ENCODE measurements at places on chromosomes 13 and 19.

GRCh38 chr19:35106898-35107541 is 8.6 kb upstream of the FXYD3 start:
- no peak for DNase-seq

GRCh38 chr19:55284405-55285058 is 735 bp downstream of the BRSK1 start:
- no peak for DNase-seq

DNA sequence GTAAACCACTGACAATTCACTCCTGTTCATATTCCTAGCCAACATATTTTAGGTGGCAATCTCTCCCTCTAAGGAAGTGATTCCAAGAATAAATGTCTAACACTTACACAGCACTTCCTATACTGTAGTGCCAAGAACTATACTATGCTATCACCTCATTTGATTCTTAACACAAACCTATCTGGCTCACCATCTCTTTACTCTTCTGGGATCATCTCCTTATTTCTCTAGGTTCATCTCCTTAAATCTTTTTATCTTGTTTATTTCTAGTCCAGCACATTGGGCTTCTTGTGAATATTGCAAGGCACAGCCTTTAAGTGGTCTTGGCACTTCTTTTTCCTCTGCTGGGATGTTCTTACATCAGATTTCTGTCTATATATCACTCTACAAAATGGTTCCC is 366.3 kb downstream of the SLITRK6 start:
- no peak for DNase-seq

DNA sequence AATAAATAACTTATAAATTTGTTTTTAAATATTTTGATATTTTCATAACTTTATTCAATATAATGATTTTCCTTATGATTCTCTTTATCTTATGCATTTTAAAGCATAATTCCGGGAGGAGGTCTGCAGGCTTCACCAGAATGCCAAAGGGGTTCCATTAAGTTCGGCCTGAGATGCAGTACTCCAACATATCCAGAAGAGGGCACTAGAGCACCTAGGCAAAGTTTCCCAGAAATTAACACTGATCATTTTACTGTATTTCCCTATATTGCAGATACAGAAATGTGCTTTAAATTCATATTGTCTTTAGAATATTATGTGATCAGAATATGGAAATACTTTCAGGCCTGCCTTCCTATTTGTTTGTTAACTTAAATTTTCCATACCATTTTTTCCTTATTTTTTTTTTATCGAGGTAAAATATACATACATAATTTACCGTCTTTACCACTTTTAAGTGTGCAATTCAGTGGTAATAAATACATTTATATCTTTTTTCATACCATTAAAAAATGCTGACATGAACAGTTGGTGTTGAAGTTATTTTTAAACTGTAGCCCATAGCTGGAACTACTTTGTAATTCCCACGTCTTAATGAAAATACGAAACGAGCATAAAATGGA is 58.9 kb upstream of the TM9SF2 start:
- no peak for DNase-seq

Data from posterior vena cava (tissue), 2 donors.